ENCODE measurements at places on chromosomes 3 and 15.

GRCh38 chr15:96276438-96277210 lies 53.9 kb upstream of the NR2F2 start:
- DNase-seq, result peak; percentile 86

GRCh38 chr3:184350618-184351017 lies 10.8 kb downstream of the CLCN2 start:
- no peak for DNase-seq

DNA sequence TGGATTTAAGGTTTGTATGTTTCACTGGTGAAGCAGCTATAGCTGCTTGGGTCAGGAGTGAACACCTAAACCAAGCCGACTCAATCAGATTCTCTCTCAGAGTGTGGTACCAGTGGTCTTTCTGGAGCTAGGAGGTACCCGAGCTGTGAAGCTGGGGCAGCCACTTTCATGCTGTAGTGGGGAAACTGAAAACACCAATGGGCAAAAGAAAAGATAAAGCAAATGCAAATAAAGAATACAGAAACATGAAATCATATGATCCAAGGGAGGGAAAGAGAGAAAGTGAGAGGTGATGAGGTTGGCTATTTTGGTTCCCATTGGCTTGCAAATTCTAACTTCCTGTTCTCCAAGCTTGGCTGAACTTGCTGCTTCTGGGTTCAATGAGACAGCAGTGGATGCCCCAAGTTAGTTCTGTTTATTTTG lies 212.3 kb upstream of the CFAP20DC start:
- no peak for DNase-seq

DNA sequence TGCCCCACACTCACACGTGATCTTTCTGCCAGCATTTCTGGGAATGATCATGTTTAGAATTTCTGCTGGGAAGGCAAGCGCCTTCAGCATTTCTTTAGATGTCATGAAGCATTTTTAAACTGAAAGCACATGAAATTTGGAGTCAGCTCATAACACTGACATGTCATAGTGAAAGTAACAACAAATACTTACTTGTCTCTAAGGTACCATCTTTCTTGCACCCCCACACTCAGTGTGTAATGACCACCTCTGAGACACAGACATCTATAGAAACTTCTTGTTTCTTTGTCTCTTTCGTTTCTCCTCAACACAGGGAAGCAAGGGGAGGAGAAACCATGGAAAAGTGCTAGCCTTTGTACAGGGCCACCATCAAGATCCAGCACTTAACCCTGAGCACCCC lies 171.7 kb downstream of the RORA start:
- no peak for DNase-seq

GRCh38 chr3:149009732-149010131 lies 18.4 kb downstream of the GYG1 start:
- DNase-seq, result peak; percentile 19

DNA sequence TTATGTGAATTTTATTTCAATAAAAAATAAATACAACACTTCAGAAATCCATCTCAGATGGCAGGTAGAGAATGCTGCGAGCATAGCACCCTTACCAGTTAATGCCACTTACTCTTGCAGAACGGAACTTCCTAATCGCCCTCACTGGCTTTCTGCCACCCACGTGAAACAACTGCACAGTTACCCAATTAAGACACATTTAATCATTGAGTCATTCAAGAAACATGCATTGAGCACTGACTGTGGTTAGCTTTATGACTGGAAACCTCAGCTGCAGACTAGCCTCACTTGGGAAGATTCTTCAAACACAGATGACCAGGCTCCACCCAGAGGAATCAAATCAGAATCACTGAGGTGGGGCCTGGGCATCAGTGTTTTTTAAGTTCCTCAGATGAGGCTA lies 5.6 kb upstream of the MFGE8 start:
- peak; percentile 99 for DNase-seq

DNA sequence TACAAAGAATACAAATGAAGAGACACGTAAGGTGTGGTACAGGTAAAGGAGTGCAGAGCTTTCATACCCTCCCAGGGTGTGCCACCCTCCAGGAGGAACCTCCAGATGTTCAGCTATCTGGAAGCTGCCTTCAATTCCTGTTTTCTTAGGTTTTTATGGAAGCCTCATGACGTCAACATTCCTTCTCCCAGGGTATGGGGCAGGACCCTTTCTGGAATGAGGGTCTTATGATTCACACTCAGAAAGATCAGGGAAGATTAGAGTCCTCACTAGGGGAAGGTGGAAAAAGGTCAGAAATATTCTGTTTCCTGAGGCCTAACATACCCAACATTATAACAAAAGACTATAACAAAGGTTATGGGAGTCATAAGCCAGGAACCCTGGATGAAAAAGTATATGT lies 99.8 kb upstream of the PLCL2 start:
- DNase-seq, result no peak
